ENCODE measurements at places on chromosomes 1 and 21. TPM values are rescaled to one million over a fixed set of nuclear protein-coding genes. Genes with fewer than 3 reads are reported as not detected.

The INAVA gene
- not detected for total RNA-seq

The VWA5B1 gene
- not detected for total RNA-seq

The GBP6 gene
- 0.14 TPM for total RNA-seq

- no peak for DNase-seq
Observed at GRCh38 chr1:214553142-214553710, 1.8 kb upstream of the PTPN14 start.

- DNase-seq, result no peak
Observed at GRCh38 chr1:22380024-22380785, 71.4 kb upstream of the ZBTB40 start.

DNA sequence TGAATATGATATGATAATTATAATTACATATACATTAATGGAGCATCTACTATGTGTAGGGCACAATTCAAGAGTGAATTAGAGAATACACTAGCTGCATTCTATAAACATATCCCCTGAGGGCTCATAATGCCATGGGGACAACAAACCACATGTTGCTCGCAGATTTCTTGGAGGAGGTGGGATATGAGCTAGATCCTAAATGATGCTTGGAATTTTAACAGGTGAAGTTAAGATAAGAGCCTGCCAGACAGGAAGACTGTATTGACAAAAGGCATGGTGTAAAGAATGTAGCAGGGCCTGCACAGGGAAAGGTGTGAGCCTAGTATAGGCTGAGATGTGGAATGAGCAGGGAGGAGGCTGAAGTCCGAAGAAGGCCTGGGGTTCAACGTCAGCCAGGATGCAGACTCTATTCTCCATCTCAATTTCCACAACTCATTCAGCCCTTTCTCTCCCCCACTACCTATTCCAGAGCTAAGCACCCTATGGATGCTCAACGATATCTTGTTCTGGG lies 120.2 kb downstream of the ELAVL4 start:
- no peak for DNase-seq

GRCh38 chr1:21742578-21742977 lies 40.4 kb downstream of the USP48 start:
- no peak for DNase-seq

Measured in Right ventricle myocardium inferior (tissue), 1 donor.